ENCODE measurements at places on chromosomes 4 and X. TPM values are rescaled to one million over a fixed set of nuclear protein-coding genes. Genes with fewer than 3 reads are reported as not detected.

DNA sequence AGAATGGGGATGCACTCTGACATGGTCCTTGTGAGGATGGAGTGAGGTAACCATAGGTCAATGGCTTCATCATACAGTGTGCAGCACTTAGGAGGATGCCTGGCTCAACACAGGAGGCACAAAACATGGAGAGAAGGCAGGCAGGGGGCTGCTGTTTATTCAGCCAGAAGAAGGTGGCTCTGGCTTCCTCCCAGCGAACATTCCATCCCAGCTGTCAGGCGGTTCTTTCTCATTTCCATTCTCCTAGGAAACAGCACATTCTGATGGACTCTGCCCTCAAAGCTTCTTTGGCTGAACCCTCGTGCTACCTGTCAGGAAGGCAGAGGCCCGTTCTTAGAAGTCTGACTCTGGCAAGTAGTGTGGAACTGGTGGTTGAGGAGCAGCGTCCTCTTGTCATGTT, 18.6 kb downstream of the STK32B start:
- no peak overlapping the region for H3K27ac ChIP-seq
- DNase-seq = no peak
- no peaks in the 10 kb centered on the region for H3K27me3 ChIP-seq
- no peaks in the 10 kb centered on the region for H3K36me3 ChIP-seq

DNA sequence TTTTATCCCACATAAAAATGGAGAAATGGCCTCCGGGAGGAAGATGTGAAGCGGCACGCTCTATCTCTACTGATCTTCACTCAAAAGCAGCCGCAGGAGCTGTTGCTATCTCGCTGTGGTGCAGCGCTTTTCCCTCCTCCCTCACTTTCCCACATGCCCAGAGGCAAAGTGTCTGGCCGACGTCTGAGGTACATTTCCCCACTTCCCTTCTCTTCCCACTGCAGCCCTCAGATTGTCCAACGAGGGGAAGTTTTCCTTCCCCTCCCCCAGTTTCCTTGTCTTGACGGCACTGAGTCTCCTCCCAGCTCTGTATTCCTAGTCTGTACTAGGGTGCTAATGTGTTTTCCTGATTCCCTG, 660 bp upstream of the COL25A1 start:
- DNase-seq = peak; percentile 42
- H3K4me1 ChIP-seq = peaks cover 16% of the 10 kb centered on the region
- H3K4me3 ChIP-seq = peak overlapping the region; percentile 64
- H3K36me3 ChIP-seq = no peaks in the 10 kb centered on the region
- H3K27ac ChIP-seq = no peak overlapping the region

DNA sequence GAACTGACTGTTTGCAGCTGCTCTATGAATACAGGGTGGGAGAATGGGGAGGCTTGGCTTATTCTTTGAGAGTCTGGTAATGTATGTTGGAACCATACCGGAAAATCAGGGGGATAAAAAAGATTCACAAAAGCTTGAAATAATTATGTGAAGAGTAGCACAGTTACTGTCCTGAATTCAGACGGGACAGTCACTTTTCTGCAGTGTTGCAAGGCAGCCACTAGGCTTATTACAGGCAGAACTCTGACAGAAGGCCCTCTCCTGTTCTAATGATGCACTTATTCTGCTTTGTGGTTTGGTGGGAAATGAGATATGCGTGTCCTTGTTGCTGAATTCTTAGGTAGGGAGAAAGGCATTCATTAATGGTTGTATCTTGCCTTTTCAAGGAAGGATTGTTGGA, 37.2 kb downstream of the GUCY1B1 start:
- no peaks in the 10 kb centered on the region for H3K36me3 ChIP-seq
- no peak overlapping the region for H3K4me3 ChIP-seq
- H3K27me3 ChIP-seq = no peaks in the 10 kb centered on the region
- DNase-seq = no peak
- no peaks in the 10 kb centered on the region for H3K4me1 ChIP-seq

The TEX13B gene
- not detected for total RNA-seq

The TRIM61 gene
- total RNA-seq = 0.22 TPM
